Left lung (tissue), 14 donors: ENCODE measurements at places on chromosomes 2 and 18.

DNA sequence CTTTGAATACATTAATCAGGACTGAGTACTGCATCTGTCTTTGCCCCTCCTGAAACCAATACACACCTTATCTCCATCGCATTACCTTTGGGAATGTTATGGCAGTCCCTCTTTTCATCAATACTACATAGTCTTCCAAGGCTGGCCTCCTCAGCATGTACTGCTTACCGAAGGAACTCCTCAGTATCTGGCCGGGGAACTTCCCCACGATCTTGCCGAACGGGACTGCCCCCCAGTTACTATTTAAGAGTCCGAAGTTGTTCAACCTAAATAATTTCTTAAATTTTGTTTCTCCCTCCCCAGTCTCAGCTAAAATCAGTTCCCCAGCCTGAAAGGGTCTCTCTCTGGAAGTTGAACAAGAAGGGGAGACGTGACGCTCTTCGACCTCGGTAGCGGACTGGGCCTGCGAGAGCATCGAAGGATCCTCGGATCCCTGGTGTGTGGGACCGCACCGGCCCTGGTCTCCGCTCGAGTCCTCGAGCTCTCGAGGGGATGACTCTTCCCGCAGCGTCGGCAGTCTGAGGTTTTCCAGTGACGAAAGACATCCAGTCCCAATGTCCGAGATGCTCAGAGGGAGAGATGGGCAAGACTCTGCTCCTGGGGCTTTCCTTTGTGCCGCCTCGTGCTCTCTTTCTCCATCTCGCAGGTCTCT is 489 bp downstream of the TRMT61B start:
- no peak for DNase-seq

DNA sequence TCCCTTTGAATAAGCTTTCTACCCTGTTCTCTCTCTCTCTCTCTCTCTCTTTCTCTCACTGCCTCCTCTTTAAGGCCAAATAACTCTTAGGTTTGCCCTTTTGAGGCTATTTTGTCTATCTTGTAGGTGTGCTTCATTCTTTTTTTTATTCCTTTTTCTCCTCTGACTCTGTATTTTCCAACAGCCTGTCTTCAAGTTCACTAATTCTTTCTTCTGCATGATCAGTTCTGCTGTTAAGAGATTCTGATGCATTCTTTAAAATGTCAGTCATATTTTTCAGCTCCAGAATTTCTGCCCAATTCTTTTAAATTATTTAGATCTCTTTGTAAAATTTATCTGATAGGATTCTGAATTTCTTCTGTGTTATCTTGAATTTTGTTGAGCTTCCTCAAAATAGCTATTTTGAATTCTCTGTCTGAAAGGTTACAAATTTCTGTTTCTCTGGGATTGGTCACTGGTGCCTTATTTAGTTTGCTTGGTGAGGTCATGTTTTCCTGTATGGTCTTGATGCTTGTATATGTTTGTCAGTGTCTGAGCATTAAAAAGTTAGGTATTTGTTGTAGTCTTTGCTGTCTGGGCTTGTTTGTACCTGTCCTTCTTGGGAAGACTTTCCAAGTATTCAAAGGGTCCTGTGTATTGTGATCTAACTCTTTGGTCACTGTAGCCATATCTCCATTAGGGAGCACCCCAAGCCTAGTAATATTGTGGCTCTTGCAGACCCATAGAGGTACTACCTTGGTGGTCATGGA is 35.4 kb upstream of the DYNC1I2 start:
- no peak for DNase-seq

- DNase-seq: no peak
Measured at GRCh38 chr2:191453761-191454160, 208.6 kb downstream of the MYO1B start.

DNA sequence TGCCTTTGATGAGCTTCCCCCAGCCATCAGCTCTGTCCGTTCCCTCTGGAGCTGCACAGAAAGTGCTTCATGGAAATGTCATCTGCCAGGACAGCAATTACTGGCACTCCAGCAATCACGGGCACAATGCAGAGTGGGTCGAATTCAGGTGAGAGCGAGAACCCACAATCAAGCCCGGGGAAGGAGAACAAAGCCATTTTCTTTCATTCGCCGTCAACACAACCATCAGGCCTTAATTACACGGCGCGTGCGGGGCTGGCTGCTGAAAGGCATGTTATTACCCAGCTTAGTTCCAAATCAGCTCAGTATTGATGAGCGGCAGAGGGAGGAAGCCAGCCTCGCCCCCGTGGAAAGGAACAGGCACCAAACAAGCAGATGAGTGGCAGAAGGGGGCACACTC is 143.9 kb downstream of the MYT1L start:
- DNase-seq: no peak

DNA sequence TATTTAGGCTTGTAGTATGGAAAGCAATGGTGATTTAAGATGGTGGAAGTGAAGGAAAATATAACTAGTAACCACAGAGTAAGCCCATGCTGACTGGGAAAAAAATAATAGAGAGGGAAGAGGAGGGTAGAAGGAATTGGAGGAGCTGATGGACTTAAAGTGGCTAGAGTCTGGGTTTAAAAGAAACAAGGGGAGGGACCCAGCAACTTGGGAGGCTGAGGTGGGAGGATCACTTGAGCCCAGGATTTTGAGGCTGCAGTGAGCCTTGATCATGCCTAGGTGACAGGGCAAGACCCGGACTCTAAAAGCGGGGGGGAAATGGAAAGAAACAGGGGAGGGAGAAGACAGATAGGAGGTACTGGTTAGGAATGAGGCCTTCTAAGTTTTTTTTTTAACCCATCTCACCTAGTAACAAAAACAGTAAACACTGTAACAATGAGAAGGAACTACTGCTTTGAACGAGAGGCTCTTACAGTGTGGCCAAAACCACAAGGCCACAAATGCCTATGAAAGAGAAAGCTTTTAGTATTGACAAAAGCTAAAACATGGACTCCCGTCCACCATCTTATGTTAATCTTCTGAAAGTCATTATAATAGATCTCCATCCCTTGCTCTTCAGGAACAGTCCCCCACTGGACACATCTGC is 26.6 kb downstream of the METTL8 start:
- DNase-seq: no peak
